Pancreas (tissue), 10 donors: ENCODE measurements at places on chromosomes 1 and 21. TPM values are rescaled to one million over a fixed set of nuclear protein-coding genes. Genes with fewer than 3 reads are reported as not detected.

Gene KRTAP8-1
- total RNA-seq = not detected

Gene DNAJC28
- 0.87 TPM for total RNA-seq

Gene CHODL
- 0.12 TPM for total RNA-seq

GRCh38 chr1:54332781-54333585 lies 73.2 kb downstream of the SSBP3 start:
- DNase-seq = no peak
- H3K27me3 ChIP-seq = no peaks in the 10 kb centered on the region
- H3K4me3 ChIP-seq = no peak overlapping the region
- H3K4me1 ChIP-seq = peaks cover 22% of the 10 kb centered on the region
- H3K36me3 ChIP-seq = no peaks in the 10 kb centered on the region
- no peak overlapping the region for H3K27ac ChIP-seq

DNA sequence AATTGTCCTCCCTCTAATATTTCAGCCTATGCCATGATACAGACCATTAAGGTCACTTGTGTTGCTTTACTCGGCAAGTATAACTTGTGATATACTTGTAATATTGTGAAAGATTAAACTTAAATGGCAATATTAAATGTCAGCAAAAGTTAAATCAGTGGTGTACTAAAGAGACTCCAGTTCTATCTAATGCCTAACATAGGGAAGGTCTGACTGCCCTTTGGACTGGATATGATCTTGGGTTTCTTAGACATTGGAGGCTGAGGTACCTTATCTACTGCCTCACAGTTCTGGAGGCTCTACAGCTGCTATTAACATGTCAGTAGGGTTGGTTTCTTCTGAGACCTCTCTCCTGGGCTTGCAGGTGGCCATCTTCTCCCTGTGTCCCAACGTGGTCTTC lies 89.9 kb downstream of the MT1HL1 start:
- no peaks in the 10 kb centered on the region for H3K36me3 ChIP-seq
- DNase-seq = no peak
- H3K4me3 ChIP-seq = no peak overlapping the region
- no peaks in the 10 kb centered on the region for H3K4me1 ChIP-seq
- no peaks in the 10 kb centered on the region for H3K27me3 ChIP-seq

DNA sequence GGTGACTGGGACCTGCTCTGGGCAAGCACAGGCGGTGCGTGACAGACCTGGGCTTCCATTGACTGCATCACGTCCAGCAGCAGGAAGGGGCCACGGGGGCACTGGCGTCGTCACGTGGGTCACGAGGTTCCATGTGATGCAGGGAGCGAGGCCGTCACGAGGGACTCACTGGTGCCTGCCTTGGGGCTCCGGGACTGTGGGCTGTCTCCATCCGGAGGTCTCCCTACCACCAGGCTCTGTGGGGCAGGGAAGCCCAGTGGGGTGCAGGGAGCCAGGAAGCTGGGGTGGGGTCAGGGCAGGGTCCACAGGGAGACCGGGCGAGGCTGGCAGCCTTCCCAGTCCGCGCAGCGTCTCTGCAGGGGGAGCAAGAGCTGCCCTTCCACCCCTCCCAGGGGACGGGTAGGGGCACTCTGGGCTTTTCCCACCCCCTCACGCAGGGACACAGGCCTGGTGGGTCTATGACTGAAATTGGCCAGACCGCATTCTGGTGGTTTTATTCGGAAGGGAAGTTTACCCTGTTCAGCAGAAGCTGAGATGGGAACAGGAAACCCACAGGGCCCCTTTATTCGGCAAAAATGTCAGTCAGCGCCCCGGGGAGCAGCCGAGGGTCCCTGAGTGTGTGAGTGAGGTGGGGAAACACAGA lies 416 bp upstream of the TNFRSF14 start:
- peak; percentile 66 for DNase-seq
- peak overlapping the region; percentile 41 for H3K4me3 ChIP-seq
- H3K27me3 ChIP-seq = no peaks in the 10 kb centered on the region
- peaks cover 4% of the 10 kb centered on the region for H3K4me1 ChIP-seq
- H3K27ac ChIP-seq = peak overlapping the region; percentile 85
- no peaks in the 10 kb centered on the region for H3K36me3 ChIP-seq

GRCh38 chr1:2546515-2547209 lies 9.5 kb upstream of the TNFRSF14 start:
- peaks cover 22% of the 10 kb centered on the region for H3K4me1 ChIP-seq
- DNase-seq = peak; percentile 87
- no peaks in the 10 kb centered on the region for H3K27me3 ChIP-seq
- peak overlapping the region; percentile 73 for H3K27ac ChIP-seq
- peak overlapping the region; percentile 67 for H3K4me3 ChIP-seq
- H3K36me3 ChIP-seq = no peaks in the 10 kb centered on the region

DNA sequence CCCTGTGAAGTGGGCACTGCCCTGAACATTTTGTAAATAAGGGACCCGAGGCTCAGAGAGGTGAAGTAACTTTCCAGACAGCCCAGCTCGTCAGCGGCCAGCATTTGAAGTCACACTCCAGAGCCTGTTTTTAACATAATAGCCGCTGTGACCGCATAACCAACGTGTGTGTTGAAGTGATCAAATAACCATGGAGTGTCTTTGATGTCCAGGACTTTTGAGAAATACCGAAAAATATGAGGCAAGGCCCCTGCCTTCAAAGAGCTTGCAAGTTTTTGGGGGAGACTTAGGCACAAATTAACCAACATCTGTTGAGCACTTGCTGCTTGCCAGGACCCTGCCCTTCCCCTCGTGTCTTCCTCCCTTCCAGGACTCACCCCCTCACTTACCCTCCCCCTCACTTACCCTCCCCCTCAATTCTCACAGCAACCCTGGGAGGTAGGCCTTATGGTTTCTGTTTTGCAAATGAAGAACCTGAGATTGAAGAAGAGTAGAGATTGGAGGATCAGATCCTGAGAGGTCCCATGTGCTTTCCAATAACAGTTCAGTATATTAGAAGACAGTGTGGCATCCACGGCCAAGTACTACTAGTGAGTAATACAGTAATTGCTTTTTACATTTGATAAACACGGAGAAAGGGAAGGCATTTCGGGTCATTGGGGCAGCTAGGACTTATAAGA lies 1.3 kb upstream of the SLC16A1 start:
- H3K27me3 ChIP-seq = no peaks in the 10 kb centered on the region
- no peak for DNase-seq
- no peaks in the 10 kb centered on the region for H3K36me3 ChIP-seq
- no peaks in the 10 kb centered on the region for H3K4me1 ChIP-seq

DNA sequence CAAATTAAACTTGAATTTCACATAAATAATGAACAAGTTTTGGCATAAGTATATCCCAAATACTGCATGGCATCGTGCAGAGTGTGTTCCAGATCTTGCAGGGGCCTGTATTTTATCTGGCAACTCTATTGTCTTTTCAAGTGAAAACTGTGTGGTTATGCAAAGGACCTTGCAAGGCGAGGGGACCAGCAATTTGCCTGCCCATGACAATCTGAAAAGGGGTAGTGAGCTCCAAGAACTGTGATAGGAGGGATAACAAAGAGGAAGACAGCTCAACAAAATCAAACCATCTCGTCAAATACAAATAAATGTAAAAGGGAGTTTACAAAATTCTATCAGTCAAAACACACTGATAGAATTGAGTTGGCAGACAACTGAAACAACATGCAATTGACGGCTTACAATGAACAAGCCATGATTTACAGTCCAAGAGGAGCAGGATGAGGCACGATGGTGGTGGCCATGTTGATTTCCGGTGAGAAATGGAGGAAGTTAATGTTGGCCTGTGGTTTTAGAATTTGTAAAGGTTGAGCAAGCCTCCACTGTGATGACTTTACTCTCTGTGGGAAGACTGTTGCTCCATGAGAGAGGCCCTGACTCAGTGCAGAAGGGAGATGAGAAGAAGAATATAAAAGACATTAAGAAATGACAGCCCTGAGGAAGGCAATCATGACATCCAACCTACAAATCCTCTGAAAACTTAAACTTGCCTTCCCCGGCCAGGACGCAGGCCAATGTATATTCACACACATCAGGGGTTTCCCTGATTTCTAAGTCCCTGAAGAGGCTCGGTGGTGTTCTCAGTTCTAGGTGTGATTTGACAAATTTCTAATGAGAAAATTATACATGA lies 132.2 kb downstream of the ADSS2 start:
- H3K27me3 ChIP-seq = no peaks in the 10 kb centered on the region
- no peak overlapping the region for H3K4me3 ChIP-seq
- peaks cover 10% of the 10 kb centered on the region for H3K4me1 ChIP-seq
- no peaks in the 10 kb centered on the region for H3K36me3 ChIP-seq

DNA sequence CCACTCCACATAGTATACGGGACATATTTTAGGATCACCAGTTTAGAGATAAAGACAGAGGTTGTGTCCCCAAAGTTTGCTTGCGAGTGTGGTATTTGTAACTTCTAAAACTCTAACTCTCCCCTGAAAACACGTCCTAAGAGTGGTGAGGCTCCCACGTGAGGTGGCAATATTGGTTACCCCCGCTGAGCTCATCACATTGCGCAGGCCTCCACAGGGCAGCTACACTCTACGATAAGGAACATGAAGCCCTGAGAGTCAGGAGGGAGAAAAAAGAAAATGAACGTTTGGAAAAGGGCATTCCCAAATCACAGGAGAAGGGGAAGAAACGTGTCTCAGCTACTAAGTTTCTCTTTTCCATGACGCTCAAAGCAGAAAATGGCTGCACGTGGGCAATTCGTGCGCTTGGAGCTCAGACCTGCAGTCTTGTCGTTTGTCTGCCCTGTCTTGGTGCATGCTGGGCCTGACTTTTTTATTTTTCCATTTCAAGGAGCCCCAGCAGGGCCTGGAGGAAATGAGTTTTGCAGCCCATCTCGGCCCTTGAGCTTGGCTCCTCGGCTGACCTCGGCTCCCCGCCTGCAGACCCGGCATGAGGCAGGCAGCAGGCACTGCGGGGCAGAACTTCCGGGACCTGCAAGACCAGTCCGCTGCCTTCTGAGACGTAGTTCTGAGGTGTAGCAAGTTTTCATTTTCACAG lies 25.7 kb downstream of the ERG start:
- H3K4me3 ChIP-seq = no peak overlapping the region
- H3K27ac ChIP-seq = no peak overlapping the region
- H3K36me3 ChIP-seq = no peaks in the 10 kb centered on the region
- H3K4me1 ChIP-seq = no peaks in the 10 kb centered on the region
- no peak for DNase-seq
